NAMALWA (cell line): ENCODE measurements at places on chromosomes 2 and 18.

DNA sequence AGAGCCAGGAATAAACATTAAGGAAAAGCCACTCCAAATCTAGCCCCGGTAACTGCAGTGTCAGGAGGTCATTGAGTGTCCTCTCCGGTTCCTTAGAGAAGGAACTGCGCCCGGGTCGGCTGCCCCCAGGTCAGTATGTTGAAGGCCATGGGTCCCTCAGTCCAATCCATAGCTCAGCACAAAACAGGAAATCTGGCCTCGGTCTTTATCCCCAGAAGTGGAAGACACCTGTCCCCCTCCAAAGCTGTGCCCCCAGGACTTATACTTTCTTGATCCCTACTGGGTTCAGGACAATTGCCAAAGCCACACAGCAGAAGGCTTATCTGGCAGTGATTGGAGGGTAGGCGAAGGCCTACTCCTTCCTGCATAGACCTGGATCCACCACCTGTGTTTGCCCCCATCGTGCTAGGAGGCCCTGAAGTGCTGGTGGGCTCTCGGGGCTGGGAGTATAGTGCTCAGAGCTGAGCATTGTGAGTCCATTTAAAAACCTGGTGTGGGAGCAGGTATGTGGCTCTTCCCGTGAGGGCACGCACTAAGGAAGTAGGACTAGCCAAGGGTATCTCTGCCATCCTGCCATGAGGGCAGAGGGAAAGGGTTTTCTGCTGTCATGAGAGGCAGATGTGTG is 178.6 kb downstream of the SEPTIN10 start:
- no peak for DNase-seq

DNA sequence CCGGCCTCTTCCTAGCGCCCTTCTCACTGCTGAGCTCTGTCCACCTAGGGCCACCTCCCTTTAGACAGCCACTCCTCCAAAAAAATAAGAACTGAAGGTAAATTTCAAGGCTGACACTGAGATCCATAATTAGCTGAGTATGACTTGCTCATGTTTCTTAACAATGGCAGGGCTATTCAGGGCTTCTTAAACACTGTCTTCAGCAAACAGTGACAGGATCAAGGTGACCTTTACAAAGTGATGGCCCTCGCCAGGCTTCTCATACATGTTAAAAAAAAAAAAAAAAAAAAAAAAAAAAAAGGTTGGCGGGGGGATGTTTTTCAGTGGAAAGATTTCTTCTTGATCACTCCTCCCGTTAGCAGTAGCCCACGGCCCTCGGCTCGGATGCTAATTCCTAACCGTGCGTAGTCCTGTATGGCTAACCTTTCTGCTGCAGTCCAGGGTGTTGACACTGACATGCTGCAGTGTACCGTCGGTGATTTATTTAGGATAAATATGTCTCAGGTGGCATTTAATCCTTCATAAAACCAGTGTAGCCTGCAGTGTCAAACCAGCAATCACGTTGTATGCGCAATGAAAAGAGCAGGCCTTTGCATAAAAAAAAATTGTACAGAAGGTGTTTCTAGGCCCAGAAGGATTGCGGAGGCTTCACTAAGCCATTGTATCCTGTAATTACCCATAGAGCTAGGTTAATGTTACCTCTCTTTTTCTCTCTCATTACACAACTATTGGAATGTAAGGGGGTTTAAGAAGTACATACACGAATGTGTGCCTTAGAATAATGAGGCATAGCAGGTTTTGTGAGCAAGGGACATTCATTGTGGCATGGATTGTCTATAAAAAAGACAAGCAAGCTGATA is 142.7 kb downstream of the PTGR3 start:
- DNase-seq, result no peak

DNA sequence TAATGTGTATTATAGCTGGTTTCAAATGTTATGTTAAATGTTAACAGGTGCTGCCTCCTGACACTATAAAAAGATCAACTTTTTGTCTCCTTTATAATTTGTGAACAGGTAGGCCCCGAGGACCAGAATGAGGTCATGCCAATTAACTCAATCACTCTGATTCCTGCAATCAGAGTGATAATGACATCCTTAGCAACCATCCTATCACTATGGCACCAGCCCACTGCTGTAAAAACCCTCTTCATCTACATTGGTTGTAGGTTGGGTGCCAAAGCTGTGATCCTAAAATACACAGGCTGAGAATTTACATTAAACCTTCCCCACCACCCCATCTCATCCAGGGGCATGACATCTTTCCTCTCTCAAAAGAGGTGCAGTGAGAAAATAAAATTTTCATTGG is 103.5 kb downstream of the CPO start:
- no peak for DNase-seq

GRCh38 chr2:217864963-217865772 is 137.6 kb downstream of the TNS1 start:
- DNase-seq, result peak; percentile 11

DNA sequence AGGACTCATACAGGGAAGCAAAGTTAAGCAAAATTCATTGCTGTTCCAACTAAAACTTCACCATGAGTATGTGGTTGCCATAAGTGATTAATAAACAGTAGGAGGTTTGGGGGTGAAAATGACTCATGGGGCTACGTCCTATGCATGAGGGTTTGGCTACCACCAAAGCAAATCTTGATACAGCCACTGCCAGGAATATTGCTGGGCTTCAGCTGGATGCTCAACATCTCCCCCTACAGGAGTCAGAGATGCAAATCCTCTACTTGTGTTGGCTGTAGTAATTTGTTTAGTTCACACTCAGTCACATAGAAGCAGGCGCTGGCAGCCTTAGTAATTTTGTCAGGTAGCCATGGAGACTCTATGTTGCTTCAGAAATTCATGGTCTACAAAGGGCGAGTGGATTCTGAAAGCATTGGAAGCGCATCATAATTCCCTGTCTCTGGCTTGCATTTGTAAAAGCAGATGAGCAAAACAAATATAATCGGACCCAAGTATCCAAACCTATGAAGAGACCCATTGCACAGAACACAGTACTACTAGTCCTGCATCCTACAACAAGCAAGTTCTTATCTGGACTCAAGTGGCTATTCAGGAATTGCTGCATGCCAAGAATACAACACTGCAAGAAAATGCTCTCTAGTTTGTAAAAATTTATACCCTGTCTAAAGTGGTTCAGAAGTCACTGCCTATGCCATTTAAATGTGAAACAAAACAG is 76.0 kb downstream of the CD28 start:
- peak; percentile 73 for DNase-seq

GRCh38 chr2:120821446-120822160 is 85.9 kb downstream of the GLI2 start:
- no peak for DNase-seq
